T-helper 2 cell treated with Interferon-gamma antibody and Interleukin-4, amounts not matched to agents 5 μg/mL and 100 μg/mL, for 36 hours (primary cell): ENCODE measurements at places on chromosomes 16 and 17.
A peak's percentile ranks its signal among the peaks of the same experiment; 100 is the strongest.

- no peak for DNase-seq
- no peaks in the 10 kb centered on the region for H3K27me3 ChIP-seq
- H3K4me3 ChIP-seq, result no peak overlapping the region
- no peaks in the 10 kb centered on the region for H3K36me3 ChIP-seq
Observed at GRCh38 chr16:63813862-63814261, 1308.0 kb downstream of the CDH11 start.

GRCh38 chr16:1258906-1259759 is 3.3 kb downstream of the TPSD1 start:
- H3K36me3 ChIP-seq, result no peaks in the 10 kb centered on the region
- DNase-seq, result no peak
- peaks cover 18% of the 10 kb centered on the region for H3K27me3 ChIP-seq
- peaks cover 5% of the 10 kb centered on the region for H3K4me1 ChIP-seq
- peak overlapping the region; percentile 74 for H3K4me3 ChIP-seq

GRCh38 chr16:77499373-77500285 is 64.8 kb upstream of the ADAMTS18 start:
- H3K36me3 ChIP-seq, result no peaks in the 10 kb centered on the region
- no peak overlapping the region for H3K27ac ChIP-seq
- no peaks in the 10 kb centered on the region for H3K4me1 ChIP-seq
- no peak overlapping the region for H3K4me3 ChIP-seq
- no peak for DNase-seq

GRCh38 chr17:67671493-67671892 is 46.2 kb upstream of the NOL11 start:
- H3K36me3 ChIP-seq, result no peaks in the 10 kb centered on the region
- H3K27me3 ChIP-seq, result no peaks in the 10 kb centered on the region
- no peak overlapping the region for H3K4me3 ChIP-seq
- DNase-seq, result no peak

- H3K4me3 ChIP-seq, result no peak overlapping the region
- no peaks in the 10 kb centered on the region for H3K4me1 ChIP-seq
Observed at GRCh38 chr17:17557796-17558195, 33.7 kb downstream of the PEMT start.

DNA sequence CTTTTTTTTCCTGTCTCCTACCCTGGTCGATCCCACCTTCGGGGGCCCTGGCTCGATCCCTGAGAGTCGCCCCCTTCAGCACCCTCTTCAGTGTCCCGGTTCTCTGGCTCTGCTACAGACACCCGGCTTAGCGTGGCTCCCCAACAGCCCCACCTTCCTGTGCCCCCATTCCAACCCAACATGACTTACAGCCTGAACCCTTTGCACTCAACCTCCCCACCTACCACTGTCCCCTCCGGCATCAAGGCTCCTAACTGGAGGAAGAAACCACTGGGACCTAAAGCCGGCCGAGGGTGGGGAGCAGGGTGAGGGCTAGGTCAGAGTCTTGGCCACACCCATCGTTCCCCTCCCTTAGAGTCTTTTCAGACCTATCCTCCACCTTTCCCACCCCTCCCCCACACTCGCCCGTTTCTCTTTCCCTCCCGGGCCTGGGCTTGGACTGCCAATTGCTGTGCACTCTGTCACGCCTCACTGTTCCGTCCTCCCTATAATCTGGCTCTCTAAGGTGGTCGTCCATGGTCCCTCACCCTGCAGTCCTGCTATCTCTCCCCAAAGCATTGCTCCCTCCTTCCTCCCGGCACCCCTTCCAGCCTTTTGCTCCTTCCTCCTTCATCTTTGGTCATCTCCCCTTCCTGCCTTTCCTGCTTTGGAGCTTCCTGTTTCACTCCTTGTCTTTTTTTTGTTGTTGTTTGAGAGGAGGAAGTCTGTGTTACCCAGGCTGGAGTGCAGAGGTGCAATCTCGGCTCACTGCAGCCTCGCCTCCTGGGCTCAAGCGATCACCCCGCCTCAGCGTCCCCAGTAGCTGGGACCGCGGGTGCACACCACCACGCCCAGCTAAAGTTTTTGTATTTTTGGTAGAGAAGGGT is 890 bp upstream of the CLDN7 start:
- H3K27me3 ChIP-seq, result peaks cover 31% of the 10 kb centered on the region
- peak overlapping the region; percentile 55 for H3K4me3 ChIP-seq
- H3K4me1 ChIP-seq, result peaks cover 20% of the 10 kb centered on the region
- H3K36me3 ChIP-seq, result peaks cover 12% of the 10 kb centered on the region
- DNase-seq, result no peak
- H3K27ac ChIP-seq, result no peak overlapping the region

- peaks cover 26% of the 10 kb centered on the region for H3K36me3 ChIP-seq
- peaks cover 40% of the 10 kb centered on the region for H3K4me1 ChIP-seq
- H3K4me3 ChIP-seq, result peak overlapping the region; percentile 60
- no peaks in the 10 kb centered on the region for H3K27me3 ChIP-seq
Observed at GRCh38 chr17:38705523-38705802, 390 bp downstream of the MLLT6 start.

DNA sequence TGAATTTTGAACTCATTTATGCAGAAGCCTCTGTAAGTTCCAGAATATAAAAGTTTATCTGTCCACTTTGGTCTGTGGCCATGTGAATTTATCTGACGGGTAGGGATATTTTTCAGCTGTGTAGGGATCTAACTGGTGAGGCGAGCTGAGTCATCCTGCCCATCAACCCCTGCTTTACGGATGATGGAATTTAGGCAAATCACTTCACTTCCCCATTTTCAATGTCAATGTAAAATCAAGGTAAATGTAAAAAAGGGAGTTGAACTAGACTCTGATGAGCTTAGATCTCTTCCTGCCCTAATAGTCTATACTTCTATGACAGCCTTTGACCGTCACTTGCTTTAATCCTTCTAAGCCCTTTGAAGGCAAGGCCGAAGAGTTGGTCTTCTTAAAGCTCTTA is 2.6 kb downstream of the SLC16A6 start:
- H3K27ac ChIP-seq, result peak overlapping the region; percentile 49
- no peaks in the 10 kb centered on the region for H3K27me3 ChIP-seq
- peak overlapping the region; percentile 99 for H3K4me3 ChIP-seq
- DNase-seq, result no peak

GRCh38 chr17:15944759-15945526 is at the start of gene ADORA2B:
TSS of gene ADORA2B (plus strand) at chr17:15945130. CDS start at chr17:15945249, 119 bp downstream.
- peak within 1 kb of the TSS; percentile 89 for H3K4me3 ChIP-seq
- peak; percentile 70 for DNase-seq
- H3K36me3 ChIP-seq, result no peaks in the 10 kb centered on the region
- H3K4me1 ChIP-seq, result peaks cover 12% of the 10 kb centered on the region

DNA sequence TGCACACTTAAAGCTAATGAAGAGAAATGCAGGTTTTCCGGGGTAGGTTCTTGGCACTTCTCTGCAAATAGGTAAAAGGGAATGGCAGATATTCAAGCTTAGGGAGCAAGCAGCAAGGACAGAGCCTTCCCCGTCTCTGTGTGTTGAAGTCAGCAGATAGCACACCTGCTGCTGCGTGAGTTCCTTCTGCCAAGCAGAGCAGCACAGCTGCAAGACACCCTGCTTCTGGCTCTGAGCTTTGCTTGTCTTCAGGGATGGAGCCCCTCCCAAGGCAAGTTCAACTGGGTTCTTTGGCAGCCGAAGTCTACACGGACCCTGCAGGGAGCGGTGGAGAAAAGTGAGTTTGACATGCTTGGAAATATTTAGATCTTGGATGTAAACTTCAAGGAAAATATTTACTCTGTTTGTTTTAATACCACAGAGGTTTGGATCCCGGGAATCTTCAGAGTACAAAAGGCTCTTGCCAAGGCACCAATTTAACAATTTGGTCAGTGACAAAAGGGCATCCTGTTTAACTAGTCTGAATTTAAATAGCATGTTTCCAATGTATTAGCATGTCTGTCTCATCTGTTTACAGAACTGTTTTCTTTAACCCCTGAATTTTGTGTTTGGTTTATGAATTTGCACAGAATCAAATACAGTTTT is 113.4 kb upstream of the KCNJ16 start:
- no peaks in the 10 kb centered on the region for H3K36me3 ChIP-seq
- H3K4me3 ChIP-seq, result no peak overlapping the region
- no peaks in the 10 kb centered on the region for H3K4me1 ChIP-seq
- H3K27ac ChIP-seq, result no peak overlapping the region

GRCh38 chr17:12027658-12028057 is 7.0 kb downstream of the MAP2K4 start:
- H3K4me3 ChIP-seq, result no peak overlapping the region
- H3K27me3 ChIP-seq, result no peaks in the 10 kb centered on the region
- H3K36me3 ChIP-seq, result peaks cover 6% of the 10 kb centered on the region
- H3K4me1 ChIP-seq, result peaks cover 20% of the 10 kb centered on the region
- no peak overlapping the region for H3K27ac ChIP-seq

DNA sequence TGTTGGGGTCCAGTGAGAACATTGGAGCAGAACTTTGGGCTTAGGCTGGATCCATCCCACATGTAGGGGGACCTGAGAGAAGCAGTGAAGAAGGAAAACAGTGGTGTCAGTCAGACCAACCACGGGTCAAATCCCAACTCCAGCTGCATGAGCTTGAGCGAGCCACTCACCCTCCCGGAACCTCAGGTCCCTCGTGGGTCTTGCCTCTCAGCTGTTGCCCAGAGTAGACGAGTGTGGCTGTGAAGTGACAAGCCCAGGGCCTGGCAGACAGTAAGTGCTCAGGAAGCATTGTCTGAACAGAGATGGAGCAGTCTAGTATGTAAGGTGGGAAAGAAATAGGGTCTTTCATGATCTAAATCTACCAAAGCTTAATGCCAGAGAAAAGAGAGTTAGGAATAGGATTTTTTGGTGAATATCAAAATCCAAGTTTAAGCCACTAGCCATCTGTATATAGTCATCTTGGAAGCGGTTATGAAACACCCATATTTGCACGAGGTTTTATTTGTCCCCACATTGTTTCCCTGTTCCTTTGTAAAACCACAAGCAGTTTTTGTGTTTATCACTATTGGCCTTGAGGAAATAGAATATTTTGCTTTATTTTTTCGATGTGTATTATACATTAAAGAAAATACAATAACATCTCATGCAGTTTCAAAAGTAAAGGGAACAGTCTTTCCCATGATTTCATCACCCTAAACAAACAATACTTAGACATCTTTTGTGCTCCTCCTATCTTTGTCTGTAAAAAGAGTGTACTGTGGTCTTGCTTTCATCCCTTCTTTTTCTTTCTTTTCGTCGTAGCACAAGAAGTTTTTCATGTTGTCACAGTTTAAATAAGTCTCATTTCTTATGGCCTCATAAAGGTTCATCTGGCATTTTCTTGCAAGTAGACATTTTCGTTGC is 112.0 kb downstream of the CLEC16A start:
- H3K27me3 ChIP-seq, result no peaks in the 10 kb centered on the region
- H3K4me1 ChIP-seq, result peaks cover 78% of the 10 kb centered on the region
- H3K36me3 ChIP-seq, result peaks cover 56% of the 10 kb centered on the region
- H3K27ac ChIP-seq, result peak overlapping the region; percentile 83

GRCh38 chr16:88197481-88198456 is 185.0 kb upstream of the ZNF469 start:
- no peak overlapping the region for H3K27ac ChIP-seq
- no peaks in the 10 kb centered on the region for H3K4me1 ChIP-seq

DNA sequence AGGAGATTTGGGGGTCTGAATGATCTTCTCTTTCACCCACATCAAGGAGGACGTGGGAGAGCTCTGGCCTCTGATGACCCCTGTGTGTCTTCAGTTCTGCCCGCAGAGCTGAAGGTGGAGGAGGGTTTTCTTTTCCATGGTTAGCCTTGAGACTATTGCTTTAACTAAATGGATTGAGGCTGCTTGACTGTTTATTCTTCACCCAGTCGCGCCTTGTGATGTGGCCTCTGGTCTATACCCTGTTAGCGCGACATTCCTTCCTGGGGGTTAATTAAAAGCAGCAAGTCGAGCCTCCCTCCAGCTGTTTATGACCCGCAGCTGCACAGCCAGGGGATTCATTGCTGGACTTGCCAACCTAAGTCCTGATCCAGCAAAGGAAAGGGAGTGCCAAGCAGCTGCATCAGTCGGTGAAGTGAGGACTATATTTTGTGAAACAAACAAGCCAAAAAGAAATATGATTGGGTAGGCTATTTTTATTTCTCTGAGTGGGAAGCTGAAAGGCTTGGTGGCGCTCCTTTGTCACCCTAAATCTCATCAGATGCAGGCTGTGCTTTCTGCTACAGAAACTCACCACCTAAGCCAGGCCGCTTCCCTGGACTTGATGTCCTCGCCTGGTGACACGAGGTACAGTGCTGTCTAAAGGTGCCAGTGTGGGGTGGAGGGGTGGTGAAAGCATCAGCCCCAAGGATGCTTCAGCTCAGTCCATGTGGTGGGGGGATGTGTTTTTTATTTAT is 11.0 kb upstream of the SEC14L1 start:
- H3K36me3 ChIP-seq, result peaks cover under 1% of the 10 kb centered on the region
- H3K27me3 ChIP-seq, result no peaks in the 10 kb centered on the region
- H3K27ac ChIP-seq, result no peak overlapping the region
- DNase-seq, result no peak

DNA sequence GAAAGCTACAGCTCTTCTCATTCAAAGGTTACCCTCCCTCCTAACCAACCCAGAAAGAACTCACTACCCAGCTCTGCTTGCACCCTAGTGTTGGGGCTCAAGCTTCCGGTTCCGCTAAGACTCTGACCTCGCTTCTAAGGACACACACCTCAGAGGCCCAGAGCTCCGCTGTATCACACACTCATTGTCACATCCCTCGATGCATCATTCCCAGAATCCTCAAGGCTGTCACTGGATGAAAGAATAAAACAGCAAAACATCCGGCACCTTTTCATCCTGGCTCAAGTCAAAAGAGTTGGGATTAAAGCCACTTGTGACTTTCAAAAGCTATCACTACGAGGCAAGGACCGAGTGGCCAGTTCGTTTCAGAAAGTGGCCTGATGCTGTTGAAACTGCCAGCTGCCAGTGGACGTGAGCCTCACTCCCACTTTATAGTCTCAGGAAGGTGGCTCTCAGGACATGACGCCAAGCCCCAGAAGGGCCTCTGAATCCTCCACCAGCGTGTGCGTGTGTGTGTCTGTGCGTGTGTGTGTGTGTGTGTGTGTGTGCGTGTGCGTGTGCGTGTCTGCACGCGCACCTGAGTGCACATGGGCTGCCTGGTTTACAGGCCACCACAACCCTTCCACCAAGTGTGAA is 29.0 kb downstream of the ZFHX3 start:
- H3K27me3 ChIP-seq, result no peaks in the 10 kb centered on the region
- H3K4me1 ChIP-seq, result no peaks in the 10 kb centered on the region
- no peak overlapping the region for H3K4me3 ChIP-seq
- no peak overlapping the region for H3K27ac ChIP-seq
- DNase-seq, result no peak

- no peaks in the 10 kb centered on the region for H3K27me3 ChIP-seq
- H3K4me3 ChIP-seq, result no peak overlapping the region
- H3K27ac ChIP-seq, result no peak overlapping the region
- no peaks in the 10 kb centered on the region for H3K4me1 ChIP-seq
Observed at GRCh38 chr17:71071837-71072236, 902.5 kb downstream of the KCNJ2 start.

DNA sequence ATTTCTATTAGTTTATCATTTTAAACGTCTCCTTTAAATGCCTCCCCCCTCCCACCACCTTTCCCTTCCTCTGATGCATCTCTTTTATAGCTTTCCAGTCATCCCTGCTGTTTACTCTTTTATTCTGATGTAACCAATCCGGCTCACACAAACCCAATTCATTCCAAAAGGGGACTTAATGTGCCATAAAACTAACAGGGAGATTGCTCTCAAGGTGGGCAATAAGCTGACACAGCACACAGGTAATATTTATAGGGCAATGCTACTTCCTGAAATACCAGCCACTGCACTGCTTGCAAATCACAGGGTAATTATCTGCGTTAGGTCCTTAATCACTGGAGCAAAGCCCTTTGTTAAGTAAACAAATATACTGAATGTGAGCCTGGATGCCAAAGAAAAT is 23.3 kb upstream of the CA10 start:
- H3K4me1 ChIP-seq, result no peaks in the 10 kb centered on the region
- no peaks in the 10 kb centered on the region for H3K36me3 ChIP-seq
- no peaks in the 10 kb centered on the region for H3K27me3 ChIP-seq
